ENCODE measurements at places on chromosomes 4 and X.

- no peak overlapping the region for H3K4me3 ChIP-seq
- no peaks in the 10 kb centered on the region for H3K27me3 ChIP-seq
- no peak overlapping the region for H3K27ac ChIP-seq
- peaks cover 1% of the 10 kb centered on the region for H3K4me1 ChIP-seq
- H3K36me3 ChIP-seq, result no peaks in the 10 kb centered on the region
Measured at GRCh38 chr4:8404791-8405515, 35.6 kb downstream of the ACOX3 start.

DNA sequence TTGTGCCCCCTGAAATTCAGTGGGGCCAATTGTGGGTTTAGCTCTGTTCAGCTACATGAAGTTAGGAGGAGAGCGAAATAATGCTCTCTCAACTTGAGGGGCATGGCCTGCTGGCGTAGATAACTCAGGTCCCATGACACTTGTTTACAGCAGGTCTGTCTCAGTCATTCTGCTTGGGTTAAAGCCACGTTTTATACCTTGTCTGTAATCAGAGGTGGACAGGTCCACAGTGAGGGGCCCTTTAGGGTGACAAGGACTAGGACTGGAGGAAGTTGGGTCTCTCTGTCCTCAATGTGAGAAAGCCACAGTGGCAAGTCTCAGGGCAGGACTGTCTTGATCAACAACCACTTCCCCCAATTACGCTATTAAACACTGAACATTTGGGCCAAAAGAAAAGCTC, 49.0 kb downstream of the PDHA1 start:
- no peaks in the 10 kb centered on the region for H3K4me1 ChIP-seq
- no peak overlapping the region for H3K4me3 ChIP-seq
- H3K36me3 ChIP-seq, result no peaks in the 10 kb centered on the region

- H3K36me3 ChIP-seq, result no peaks in the 10 kb centered on the region
- no peak overlapping the region for H3K4me3 ChIP-seq
- no peaks in the 10 kb centered on the region for H3K27me3 ChIP-seq
Measured at GRCh38 chr4:142203505-142203904, 567.1 kb downstream of the IL15 start.

- H3K36me3 ChIP-seq, result no peaks in the 10 kb centered on the region
- no peak overlapping the region for H3K4me3 ChIP-seq
- DNase-seq, result no peak
- no peaks in the 10 kb centered on the region for H3K4me1 ChIP-seq
- H3K27me3 ChIP-seq, result no peaks in the 10 kb centered on the region
- no peak overlapping the region for H3K27ac ChIP-seq
Measured at GRCh38 chr4:146265950-146266490, 51.7 kb downstream of the REELD1 start.

DNA sequence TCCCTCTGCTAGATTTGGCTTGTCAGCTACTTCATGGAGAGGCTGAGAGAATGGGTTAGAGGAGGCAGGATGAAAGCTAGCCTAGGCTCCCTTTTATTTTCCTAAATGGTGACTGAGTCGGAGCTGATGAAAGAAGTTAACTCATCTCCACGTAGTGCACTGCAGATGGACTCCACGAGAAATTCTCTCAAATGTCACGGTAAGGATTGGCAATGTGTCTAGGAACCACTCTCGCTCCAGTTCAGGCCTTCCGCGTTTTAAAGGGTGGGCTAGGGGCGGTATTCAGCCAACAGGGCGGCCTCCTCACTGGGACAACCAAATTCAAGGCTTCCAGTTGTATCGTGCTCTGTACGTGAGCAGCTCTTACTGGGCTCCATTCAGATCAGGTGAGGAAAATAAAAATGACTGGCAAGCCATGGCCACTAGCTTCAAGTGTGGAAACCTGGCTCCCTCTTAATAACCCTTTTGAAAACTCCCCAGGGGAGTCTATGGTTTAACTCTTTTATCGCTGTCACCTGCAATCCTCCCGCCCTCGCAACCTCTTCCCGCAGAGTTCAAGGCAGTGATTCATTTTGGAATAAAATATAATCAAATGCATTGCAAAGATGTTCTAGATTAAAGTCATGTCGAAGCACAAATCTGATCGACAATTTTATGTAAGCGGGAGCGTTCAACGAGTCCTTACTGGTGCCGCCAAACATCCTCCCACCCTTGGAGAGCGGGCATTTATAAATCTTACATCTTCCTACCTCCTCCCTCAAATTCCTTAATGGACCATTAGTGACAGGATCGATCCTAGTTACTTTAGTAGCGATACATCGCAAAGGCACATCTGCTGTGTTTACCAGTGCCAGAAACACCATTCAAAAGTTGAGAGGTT, 1.2 kb downstream of the SPOCK3 start:
- DNase-seq, result no peak
- no peaks in the 10 kb centered on the region for H3K36me3 ChIP-seq
- H3K27ac ChIP-seq, result no peak overlapping the region
- peaks cover 3% of the 10 kb centered on the region for H3K4me1 ChIP-seq
- H3K4me3 ChIP-seq, result peak overlapping the region; percentile 30

DNA sequence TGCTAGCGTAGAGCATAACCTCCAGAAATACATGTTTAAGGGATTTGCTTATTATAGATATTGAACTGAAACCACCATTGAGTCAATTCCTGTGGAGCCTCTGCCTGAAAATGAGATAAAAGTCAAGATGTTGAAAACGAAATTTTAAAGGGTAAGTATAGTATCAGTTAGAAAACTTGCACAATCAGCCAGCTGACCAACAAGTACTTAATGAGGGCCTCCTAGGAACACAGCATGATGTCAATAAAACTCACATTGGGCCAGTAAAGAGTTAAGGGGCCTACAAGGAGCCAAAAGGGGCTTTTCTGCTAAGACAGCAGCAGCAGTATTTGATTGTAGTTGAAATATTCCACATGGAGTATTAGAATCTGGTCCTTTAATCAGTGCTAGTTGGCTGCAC, 314.1 kb upstream of the PPARGC1A start:
- DNase-seq, result no peak
- no peak overlapping the region for H3K27ac ChIP-seq
- H3K27me3 ChIP-seq, result no peaks in the 10 kb centered on the region
- no peaks in the 10 kb centered on the region for H3K36me3 ChIP-seq

DNA sequence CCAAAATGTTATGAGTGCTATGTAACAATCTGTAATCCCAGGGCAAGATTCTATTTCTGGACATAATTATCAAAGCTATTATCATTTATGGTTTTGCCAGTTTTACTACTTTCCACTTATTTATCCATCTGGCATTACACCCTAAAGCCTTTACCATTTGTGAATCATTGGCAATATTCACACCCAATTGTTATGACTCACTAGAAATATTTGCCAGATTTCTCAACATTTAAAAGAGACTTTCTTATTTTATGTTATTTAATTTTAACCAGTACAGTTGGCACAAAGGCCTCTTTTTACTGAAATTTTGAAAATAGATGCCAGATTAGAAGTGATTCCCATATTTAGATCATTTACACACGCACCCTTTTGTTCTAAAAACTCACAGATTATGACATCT, 242.7 kb upstream of the WDFY3 start:
- no peaks in the 10 kb centered on the region for H3K4me1 ChIP-seq
- no peak overlapping the region for H3K4me3 ChIP-seq

- no peak for DNase-seq
- H3K27me3 ChIP-seq, result no peaks in the 10 kb centered on the region
- no peaks in the 10 kb centered on the region for H3K36me3 ChIP-seq
- no peaks in the 10 kb centered on the region for H3K4me1 ChIP-seq
- H3K27ac ChIP-seq, result no peak overlapping the region
Measured at GRCh38 chr4:3816256-3816825, 50.2 kb downstream of the ADRA2C start.

DNA sequence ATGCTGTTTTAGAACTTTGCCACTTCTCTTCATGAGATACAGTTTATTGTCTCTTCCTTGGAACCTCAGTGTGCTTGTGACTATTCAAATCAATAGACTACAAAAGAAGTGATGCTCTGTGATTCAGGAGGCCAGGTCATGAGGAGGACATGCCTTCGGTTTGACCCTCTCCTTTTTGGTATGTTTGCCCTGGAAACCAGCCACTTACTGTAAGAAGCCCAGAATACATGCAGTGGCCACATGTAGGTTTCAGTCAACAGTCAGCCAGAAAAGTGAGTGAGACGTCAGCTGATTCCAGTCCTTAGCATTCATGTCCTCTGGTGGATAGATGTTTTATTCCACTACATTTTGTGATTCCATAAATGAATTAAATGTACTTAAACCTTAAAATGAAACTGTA, 328.7 kb downstream of the PCDH18 start:
- H3K4me1 ChIP-seq, result no peaks in the 10 kb centered on the region
- H3K36me3 ChIP-seq, result no peaks in the 10 kb centered on the region

DNA sequence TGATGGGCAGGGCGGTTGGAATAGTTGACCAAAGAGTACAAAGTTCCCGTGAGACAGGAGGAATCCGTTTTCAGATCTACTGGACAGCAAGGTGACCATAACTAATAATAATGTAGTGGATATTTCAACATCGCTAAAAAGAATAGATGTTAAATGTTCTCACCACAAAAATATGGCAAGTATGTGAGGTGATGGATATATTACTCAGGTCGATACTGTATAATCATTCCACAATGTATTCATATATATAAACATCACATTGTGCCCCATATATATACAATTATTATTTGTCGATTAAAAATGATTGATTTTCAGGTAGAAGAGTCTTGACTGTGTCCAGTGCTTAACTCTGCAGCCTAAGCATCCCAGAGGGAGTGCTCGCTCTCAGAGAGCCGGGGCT, 141.6 kb upstream of the TENM3 start:
- H3K36me3 ChIP-seq, result no peaks in the 10 kb centered on the region
- H3K27me3 ChIP-seq, result no peaks in the 10 kb centered on the region
- H3K4me1 ChIP-seq, result no peaks in the 10 kb centered on the region
- H3K27ac ChIP-seq, result no peak overlapping the region

DNA sequence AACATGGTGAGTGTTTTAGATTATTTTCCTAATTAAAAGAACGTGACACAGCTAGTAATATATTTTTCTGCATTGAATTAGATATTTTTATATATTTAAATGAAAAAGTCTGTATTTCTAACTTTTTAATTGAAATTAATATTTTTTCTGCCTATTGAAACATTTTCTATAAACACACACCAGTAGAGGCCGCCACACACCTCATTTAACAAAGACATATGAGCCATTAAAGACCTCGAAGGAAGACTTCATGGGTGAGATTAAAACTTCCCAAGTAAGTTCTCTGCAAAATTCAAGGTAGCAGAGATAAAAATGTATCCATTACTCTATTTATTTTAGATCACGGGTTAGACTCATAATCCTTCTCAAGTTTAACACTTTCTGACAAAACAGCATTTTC, 8.3 kb downstream of the SLITRK2 start:
- DNase-seq, result no peak
- no peaks in the 10 kb centered on the region for H3K36me3 ChIP-seq
- H3K4me1 ChIP-seq, result no peaks in the 10 kb centered on the region
- no peak overlapping the region for H3K4me3 ChIP-seq
- no peak overlapping the region for H3K27ac ChIP-seq
- H3K27me3 ChIP-seq, result no peaks in the 10 kb centered on the region

- no peak overlapping the region for H3K27ac ChIP-seq
- no peak overlapping the region for H3K4me3 ChIP-seq
- no peaks in the 10 kb centered on the region for H3K27me3 ChIP-seq
- no peaks in the 10 kb centered on the region for H3K36me3 ChIP-seq
Measured at GRCh38 chr4:41525129-41525528, 12.8 kb upstream of the LIMCH1 start.

- no peak for DNase-seq
- H3K27ac ChIP-seq, result no peak overlapping the region
- no peaks in the 10 kb centered on the region for H3K27me3 ChIP-seq
Measured at GRCh38 chr4:78418406-78418805, 133.2 kb upstream of the ANXA3 start.

Measured in ovary (tissue), 10 donors.